ENCODE measurements at places on chromosomes 1 and 21.

DNA sequence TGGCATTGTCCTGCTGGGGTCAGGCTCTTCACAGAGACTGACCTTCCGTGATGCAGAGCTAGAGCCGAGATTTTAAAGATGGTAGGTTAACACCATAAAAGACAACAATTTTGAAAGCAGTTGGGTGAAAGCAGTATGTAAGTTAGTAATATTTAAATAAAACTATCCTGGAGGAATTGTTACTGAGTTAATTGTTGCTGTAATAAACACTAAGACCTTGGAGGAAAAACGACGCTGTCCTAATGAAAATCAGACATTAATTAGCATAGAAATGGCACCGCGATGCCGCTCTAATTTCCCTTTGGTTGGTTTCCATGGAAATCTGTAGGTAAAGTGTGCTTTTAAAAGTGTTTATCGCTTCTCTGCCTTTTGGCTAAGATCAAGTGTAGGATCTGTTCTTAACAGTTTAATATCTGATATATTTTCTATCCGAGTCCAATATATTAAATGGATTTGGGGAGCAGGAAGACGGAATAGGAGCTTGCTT is 745 bp upstream of the ANP32E start:
- no peak for DNase-seq

DNA sequence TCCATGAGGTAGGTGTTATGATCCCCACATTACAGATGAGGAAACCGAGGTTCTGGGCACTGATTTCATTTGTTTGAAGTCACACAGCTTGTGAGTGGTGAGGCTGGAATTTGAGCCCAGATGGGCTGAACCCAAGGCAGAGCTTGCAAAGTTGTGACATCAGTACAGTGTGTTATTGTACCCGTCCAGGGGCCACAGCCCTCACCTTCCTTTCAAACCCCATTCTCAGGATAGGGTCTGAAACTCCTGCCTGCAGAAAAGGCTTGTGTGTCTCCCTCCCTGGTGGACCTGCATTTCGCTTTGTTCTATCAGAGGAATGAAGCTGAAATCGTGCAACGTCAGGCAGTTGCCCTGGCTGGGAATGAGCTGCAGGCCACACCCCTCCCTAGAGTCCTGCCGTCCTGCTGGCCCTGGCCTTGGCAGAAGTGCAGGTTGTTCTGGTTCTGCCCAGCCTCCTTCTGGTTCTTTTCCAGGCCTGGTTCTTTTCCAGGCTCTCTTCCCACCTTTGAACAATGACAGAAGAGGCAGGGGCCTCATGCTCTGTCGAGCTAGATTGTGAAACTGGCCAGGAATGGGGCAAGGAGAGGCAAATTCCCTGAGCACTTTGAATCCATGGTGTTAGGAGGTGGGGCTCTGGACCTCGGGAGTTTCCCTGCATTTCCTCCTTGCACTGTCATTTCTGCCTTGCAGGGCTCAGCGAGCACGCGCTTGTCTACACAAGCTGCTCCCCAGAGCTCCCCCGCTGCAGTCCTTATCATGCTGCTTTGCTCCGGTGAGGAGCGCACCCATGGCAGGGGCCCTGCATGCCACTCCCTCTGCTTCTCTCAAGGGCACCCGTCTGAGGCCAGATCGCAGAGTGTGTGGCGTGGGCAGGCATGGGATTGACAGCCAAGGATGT is 8.2 kb upstream of the MYOM3 start:
- DNase-seq: peak; percentile 24

- DNase-seq: peak; percentile 80
These were observed 8.8 kb upstream of the FAM20B start for GRCh38 chr1:179016706-179017382.

GRCh38 chr1:180501865-180502360 is 464 bp downstream of the ACBD6 start:
- DNase-seq: no peak

DNA sequence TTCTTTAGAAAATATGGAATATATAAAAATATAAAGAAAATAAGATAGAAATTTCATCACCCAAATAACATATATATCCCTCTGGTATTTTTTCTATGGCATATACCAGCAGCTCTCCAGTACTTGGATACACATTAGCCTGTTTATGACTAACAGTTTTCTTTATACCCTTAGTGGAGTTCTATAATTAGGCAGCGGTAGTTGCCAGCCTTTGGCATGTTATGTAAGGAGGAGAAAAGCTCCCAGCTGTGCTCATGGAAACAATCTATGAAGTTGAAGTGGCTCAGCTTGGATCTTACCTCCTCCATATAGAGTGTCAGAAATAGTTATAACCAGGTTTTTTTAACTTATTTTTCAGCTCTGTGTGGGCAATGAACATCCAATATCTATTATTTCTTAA is 1636.8 kb downstream of the AMY1C start:
- no peak for DNase-seq

DNA sequence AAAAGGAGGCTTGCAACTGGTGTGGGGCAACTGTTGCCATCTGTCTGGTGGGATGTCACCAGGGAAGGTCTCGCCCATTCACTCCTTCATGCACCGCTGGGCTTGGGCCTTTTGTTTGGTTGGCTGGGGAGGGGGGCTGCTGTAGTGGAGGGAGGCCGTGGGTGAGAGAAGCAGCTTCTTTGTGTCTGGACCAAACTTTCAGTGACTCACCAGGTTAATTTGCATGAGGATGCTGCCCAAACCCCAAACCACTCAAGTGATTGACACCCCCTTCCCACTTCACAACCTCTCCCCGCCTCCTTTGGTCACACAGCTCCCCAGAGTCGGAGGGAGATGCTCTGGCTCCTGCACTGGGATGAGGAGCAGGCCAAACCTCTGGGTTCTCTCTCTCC is 19.7 kb downstream of the BTG2 start:
- DNase-seq: no peak
